ENCODE measurements at places on chromosomes 16 and 17.

DNA sequence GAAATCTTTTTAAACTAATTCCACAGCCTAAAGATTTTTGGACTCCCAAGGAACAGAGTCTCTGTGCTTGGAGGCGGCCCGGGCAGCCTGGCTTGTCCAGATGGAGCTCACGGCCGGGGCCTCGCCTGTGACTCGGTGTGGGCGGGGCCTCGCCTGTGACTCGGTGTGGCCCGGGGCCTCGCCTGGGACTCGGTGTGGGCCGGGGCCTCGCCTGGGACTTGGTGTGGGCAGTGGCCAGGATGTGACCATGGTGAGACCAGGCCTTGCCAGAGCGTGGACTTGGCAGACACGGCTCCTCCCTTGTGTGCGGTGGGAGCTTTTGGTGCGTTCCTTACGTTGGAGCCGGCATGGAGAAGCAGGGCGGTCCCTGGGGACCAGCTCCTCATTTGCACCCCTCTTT is 92.3 kb downstream of the METRNL start:
- no peak for DNase-seq

- DNase-seq, result no peak
Observed at GRCh38 chr16:86291491-86291890, 218.8 kb upstream of the FOXF1 start.

DNA sequence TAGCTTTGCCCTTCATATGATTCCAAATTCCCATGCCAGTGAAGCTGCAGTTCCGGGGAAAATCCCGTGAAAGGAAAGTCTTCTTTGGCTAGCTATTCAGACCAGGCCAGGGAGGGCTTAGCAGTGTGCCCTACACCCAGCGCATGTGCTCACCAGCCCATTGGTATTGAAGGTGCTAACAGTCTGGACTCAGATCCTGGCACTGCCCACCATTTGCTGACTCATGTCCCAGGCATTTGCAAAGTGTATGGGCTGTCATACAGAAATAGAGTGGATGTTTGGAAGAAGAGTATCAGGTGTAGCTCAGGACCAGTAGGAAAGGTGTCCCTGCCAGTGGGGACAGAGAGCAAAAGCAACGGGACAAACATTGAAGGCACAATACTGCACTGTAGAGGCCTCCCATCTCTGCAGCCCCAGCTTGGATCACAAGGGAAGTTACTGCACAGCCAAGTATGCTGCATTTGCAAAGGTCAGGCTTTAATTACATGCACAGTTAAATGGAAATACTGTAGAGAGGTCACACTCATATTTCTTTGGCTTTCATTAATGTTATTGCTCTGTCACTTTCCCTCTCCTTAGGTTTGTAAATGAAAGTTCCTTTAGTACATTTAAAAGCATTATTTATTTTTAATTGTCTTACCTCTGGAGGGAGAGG is 220.0 kb downstream of the IRX3 start:
- no peak for DNase-seq

- no peak for DNase-seq
Observed at GRCh38 chr16:49014277-49015224, 267.1 kb downstream of the CBLN1 start.

DNA sequence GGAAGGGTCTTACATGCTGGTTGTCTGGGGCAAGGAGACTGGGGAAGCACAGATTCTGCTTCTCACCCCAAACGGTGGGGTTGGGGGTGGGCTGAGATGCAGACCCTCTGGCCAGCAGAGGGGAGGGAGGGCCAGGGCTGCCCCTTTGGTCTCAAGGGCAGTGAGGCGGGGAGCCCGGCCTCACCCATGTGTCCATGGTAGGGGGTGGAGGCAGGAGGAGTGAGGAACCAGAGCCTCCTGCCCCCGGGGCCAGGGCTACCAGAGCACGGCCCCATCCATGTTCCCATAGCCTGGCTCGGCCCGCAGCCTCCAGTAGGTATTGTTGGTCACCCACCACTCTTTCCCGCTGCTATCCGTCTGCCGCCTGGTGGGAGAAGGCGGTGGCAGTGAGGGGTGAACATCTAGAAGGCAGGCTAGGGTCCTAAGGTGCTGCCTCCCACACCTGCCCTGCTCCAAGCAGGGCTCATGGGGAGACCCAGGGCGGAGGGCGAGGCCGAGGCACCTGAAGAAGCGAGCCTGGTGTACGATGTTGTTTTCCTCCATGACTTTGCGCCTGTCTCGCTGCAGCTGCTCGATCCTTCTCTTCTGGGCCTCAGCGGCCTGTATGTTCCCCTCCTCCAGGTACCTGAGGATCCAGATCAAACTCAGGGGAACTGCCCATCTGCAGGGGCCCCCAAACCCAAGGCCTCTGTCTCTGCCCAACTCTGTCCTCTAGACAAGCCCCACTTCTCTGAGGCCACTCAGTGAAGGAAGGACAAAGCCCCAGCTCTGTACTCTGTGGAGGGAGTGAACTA is 13.4 kb downstream of the OSBPL7 start:
- no peak for DNase-seq

- DNase-seq, result peak; percentile 51
Observed at GRCh38 chr16:81544700-81545271, 100.2 kb downstream of the CMIP start.

- DNase-seq, result no peak
Observed at GRCh38 chr16:14307527-14308367, 236.6 kb downstream of the MRTFB start.

DNA sequence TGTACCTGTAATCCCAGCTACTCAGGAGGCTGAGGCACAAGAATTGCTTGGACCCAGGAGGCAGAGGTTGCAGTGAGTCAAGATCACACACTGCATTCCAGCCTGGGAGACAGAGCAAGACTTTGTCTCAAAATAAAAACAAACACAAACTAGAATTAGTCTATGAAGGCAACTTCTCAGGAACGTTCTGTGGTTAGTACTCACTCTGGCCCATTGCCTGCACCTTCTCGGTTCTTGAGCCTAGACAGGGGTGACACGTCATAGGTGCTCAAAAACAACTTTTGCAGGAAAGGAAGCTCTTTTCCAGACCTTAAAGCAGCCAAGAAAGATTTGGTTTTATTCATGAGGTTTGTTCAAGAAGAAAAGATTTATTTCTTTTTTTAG is 22.3 kb upstream of the CNOT1 start:
- DNase-seq, result no peak

GRCh38 chr16:58498341-58499091 is 1.4 kb upstream of the NDRG4 start:
- DNase-seq, result no peak

DNA sequence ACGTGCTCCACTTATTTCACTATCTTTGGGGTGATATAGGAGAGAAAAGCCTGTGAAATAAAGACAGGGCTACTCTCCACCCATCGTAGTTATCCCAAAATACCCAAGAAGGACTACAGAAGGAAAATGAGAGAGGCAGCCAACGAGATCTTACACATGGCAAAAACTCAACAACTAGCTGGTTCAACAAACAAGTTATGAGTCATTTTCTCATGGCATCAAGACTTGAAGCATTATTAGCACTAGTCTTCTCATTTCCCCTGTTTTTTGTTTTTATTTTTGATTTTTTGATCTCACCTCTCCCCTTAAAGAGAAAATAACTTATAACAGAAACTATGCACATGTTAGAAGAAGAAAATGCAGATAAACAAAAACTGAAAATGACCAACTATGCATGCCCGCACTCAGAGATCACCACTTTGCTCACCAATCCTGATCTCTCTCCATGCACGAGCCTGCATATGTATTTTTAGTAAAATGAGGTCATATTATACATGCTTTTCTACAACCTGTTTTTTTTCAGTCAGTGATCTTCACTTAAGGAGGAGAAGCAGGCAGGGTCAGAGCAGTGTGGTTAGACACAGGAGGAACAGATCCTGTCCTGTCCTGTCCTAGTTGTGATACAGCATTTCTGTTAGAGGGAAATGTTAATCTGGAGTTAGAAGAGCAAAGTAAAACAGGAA is 22.8 kb downstream of the FAM117A start:
- peak; percentile 43 for DNase-seq

GRCh38 chr16:12735805-12736204 is 67.9 kb downstream of the CPPED1 start:
- no peak for DNase-seq

GRCh38 chr17:42878123-42878880 is 22.3 kb upstream of the G6PC1 start:
- DNase-seq, result no peak

GRCh38 chr17:68205808-68206720 is 41.8 kb upstream of the AMZ2 start:
- DNase-seq, result no peak

DNA sequence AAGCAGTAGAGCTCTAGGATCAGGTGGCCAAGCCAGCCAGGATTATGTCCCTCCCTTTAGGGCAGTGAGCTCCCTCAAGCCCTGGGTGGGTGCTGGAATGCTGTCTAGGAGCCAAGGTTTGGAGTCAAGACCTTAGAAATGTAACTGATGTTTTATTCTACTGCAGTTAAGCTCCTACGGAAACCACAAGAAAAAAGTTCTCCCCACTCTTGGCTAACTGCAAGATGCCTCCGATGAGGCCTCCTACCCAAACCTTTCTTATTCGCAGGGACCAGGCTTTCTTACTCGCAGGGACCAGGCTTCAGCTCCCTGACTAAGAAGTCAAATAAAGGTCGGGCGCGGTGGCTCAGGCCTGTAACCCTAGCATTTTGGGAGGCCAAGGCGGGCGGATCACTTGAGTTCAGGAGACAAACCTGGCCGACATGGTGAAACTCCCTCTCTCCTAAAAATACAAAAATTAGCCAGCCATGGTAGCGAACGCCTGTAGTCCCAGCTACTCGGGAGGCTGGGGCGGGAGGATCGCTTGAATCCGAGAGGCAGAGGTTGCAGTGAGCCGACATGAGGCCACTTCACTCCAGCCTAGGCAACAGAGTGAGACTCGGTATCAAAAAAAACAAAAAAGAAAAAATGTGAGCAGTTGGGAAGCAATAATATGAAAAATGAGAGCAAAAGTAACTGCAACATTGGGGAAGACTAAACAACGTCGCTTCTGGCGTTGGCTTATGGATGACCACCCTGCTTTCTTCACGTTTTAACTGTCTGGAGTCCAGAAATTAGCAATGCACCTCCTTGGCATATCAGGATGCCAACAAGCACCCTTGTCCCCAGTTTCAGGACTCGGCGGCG is 31.7 kb upstream of the ARL4D start:
- peak; percentile 70 for DNase-seq

DNA sequence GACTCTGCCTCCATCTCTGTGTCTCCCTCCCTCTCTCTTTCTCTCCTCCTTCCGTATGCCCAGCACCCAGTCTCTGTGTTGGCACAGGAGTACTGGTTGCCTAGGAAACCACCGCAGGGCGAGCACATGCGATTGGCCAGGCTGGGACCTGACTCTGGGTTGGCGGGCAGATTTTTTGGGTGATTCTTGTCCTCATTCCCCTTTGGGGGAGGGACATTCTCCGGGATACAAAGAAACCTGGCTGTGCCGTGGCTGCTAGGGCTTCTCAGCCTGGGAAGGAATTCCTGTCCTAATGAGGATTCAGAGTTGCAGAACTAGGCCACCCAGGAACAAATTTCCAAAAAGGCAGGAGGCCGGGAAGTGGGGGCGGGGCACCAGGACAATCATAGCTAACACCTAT is 168.9 kb downstream of the SHISA9 start:
- no peak for DNase-seq

GRCh38 chr17:45050481-45051059 is 862 bp downstream of the DCAKD start:
- no peak for DNase-seq

DNA sequence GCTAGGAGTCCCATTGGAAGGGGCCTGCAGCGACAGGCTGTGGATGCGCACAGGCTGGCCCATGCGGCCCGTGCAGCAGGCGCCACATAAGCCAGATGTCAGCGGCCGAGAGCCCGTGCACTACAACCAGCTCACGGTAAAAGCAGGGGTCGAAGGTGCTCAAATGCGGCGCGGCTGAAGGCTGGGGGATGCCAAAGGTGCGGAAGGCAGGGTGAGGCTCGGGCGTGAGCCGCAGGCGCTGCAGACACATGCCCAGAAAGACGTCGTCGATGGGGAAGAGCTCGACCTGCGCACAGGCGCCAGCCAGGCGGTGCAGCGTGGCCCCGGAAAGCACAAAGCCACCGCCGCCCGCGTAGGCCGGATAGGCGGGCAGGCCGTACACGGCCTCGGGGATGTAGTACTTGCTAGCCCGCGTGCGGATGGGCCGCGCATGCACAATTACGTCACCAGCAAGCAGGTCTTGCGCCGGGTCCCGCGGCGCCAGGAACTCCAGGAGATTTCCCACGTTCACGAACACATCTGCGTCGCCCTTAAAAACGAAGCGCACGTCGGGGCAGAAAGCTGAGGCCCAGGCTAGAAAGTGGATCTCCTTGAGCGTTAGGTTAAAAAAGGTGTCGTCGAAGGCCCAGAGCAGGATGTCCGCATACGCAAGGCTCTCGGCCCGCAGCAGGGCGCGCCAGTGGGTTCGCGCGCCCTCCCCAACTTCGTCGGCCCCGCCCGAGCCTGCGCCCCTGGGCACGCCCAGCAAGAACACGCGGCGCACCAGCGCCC is 1.3 kb downstream of the B3GNT9 start:
- no peak for DNase-seq

DNA sequence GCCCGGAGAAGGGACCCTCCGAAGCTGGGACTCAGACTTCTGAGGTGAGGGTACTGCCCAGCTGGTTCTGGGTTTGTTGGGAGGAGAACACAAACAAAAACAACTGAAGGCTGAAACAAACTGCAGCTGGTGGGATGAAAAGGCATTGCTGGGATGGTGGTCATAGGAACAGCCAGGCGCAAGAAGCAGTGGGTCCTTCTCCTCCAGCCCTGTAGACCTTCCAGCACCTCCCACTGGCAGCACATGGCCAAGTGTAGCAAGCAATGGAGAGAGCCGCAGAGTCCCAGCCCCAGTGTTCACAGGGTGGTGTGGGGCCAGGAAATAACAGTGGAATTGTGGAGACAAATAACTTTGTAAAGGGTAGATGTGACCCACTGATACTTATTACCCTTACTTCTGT is 48.7 kb upstream of the FOXJ1 start:
- no peak for DNase-seq

DNA sequence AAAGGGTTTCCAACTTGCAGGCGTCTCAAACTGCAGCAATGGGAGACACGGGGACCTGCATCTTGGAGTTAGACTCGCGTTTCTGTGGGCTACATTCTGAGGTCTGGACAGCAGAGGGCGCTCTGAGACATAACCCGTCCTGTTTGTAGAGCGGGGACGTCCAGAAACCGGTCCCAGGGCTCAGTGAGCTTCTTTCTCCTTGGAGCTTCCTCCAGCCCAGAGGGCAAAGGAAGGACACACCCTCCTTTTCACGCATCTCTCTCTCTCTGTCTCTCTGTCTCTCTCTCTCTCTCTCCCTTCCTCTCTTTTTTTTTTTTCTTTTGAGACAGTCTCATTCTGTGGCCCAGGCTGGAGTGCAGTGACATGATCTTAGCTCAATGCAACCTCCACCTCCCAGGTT is 19.8 kb downstream of the COX4I1 start:
- DNase-seq, result peak; percentile 89

- DNase-seq, result peak; percentile 38
Observed at GRCh38 chr17:50425682-50426471, at the start of gene ACSF2. Gene ACSF2 (plus strand): TSS chr17:50426218. CDS start chr17:50426262, 44 bp downstream.

- no peak for DNase-seq
Observed at GRCh38 chr17:59907467-59907866, 14.5 kb downstream of the RPS6KB1 start.

- DNase-seq, result peak; percentile 75
Observed at GRCh38 chr17:77308861-77309726, 168.3 kb downstream of the SEC14L1 start.
